Stimulated activated CD4-positive, alpha-beta T cell treated with anti-CD3 and anti-CD28 coated beads, Interleukin-1b, Interleukin-23, amount 100 ng/mL, for 1 hour (primary cell): ENCODE measurements at places on chromosomes 1 and 21.

DNA sequence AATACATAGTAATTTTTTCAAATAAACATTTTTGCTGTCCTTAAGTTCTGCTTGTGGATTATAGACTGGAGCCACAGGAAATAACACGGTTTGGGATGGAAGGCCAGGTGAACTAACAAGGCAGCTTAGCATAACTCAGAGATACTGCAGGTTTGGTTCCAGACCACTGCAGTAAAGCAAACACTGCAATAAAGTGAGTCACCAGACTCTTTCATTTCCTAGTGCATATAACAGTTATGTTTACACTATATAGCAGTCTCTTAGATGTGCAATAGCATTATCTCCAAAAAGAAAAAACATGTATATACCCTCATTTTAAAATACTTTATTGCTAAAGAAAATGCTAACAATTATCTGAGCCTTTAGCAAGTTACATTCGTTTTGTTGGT lies 22.0 kb downstream of the LRRC42 start:
- no peak for DNase-seq

DNA sequence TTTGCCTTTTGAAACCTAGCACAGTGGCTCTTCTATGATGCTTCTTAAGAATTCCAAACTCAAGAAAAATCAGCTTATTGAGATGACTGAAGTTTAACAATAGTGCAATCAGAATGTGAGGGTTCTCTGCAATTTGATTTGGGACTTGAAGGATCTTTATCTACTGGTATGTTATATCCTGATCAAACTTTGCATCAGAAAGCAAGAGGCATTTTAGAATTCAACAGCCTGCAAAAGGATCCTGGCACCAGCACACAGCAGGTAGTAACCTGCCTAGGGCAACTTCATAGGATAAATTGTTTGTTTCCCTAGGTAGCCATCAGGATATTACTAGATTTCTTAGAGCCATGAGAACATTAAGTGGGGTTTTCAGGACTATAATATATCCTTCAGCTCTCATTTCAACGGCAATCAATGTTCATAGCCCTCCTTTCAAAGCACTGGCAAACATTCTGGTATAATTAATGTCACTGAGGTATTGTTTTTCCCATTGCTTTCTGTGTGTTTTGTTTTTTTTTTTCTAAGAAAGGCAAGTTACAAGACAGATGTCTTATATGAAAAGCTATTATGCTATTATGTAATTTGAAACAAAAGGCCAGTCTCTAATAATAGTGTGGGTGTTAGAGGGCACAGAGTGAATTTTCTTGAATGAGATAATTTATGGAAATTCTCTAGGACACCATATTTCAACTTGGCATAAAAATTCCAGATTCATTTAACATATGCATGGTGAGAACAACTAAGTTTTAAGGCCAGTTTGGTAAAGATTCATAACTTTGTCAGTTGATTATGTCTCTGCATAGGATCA lies 34.5 kb downstream of the NTNG1 start:
- DNase-seq: no peak

DNA sequence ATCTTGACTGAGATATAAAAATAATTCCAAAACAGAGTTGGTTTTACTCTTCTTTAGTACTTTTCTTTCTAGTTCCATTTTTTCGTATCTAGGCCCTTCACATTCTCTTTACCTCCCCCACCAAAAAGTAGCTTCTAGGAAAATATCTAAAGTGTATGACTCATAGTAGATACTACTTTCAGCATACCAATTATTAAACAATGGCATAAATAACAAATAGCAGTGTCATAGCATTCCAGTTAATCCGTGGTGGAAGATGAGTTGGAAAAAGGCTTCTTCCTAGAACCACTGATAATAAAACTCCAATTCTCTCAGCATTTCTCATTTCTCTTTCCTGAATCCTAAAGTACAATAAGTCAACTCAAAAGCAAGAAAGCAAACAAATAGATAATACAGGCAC lies 859.0 kb upstream of the B3GALT2 start:
- no peak for DNase-seq

GRCh38 chr21:28483301-28484035 lies 509.2 kb downstream of the LTN1 start:
- DNase-seq: no peak

GRCh38 chr1:201422436-201423030 lies 1.0 kb upstream of the TNNI1 start:
- no peak for DNase-seq

DNA sequence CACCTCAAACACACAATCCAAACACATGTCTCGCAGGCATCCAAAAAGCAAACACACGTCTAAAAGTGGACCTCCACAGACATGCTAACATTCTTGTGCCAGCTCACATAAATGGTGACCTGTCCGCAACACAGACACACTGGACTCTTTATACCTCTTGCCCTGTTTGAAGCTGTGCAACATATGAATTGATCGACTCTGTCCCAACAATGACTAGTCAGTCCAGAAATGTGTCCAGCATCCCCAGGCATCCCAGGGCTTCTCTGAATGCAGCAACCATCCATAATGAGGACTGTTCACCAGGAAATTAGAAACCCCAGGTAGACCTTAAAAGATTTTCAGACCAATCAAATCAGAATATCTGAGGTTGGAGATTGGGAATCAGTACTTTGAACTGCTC lies 3.2 kb downstream of the DDR2 start:
- no peak for DNase-seq

- DNase-seq: no peak
These were observed 58.7 kb upstream of the PTGS2 start for GRCh38 chr1:186738926-186739325.

DNA sequence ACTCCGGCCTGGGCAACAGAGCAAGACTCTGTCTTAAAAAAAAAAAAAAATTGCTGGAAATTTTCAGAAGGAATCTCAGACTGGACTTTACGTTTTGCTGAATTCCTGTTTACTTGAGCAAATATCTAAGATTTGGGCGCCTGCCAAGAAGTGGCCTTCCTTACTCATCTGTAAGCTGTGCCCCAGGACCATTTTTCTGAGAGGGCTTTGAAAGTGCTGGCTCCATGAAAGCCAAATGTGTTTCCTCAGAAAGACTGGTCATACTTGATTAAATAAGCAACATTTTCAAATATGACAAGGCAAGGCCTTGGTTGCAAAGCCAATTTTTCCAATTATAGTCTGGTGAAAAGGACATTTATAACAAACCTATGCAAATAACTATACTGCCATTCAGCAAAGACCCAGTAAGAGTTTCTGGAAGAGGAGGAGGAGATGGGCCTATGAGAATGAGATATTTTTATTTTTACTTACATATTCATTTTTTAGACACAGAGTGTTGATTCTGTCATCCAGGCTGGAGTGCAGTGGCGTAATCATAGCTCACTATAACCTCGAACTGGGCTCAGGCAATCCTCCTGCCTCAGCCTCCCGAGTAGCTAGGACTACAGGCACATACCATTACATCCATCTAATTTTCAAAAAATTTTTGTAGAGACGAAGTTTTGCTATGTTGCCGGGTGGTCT lies 56.3 kb upstream of the HTR1D start:
- DNase-seq: no peak

GRCh38 chr1:22112554-22112953 lies 30.3 kb downstream of the WNT4 start:
- DNase-seq: no peak

DNA sequence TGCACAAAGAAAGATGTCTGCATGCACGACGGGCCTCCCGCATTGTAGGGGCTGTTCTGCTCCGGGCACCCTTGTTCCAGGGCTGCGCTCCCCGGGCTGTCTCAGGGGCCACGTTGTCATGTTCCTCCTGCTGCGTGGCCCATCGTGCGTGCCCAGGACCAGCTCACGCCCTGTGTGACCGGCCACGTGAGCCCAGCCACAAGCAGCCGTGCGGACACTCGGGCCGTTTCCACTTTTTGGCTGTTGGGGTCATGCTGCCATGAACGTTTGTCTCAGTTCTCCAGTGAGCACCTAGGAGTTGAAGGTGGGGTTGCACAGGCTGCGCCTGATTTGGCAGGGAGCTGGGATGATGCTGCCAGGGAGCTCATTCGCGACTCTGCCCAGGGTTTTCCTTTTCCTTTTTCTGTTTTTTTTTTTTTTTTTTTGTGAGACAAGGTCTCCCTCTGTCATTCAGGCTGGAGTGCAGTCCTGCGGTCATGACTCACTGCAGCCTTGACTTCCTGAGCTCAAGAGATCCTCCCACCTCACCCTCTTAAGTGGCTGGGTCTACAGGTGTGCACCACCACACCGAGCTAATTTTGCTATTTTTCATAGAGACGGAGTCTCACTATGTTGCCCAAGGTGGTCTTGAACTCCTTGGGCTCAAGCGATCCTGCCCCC lies 17.4 kb downstream of the PDXK start:
- no peak for DNase-seq

- DNase-seq: no peak
These were observed 87.1 kb downstream of the ABCA4 start for GRCh38 chr1:94033849-94034248.

DNA sequence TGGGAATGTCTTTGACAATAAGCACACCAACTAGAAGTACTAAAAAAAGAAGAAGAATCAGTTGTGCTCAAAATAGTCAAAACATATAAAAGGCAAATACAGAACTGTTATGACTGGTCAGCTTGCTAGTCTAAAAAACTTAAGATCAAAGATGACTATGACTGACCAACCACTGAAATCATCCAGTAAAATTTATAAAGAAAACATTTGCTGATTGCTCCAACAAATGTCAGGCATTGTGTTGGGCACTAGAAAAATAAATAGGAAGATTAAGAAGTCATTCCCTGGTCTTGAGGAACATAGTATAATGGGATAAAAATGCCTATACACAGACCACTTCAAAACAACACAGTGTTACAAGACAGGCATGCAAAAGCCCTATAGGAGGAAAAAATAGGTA lies 9.3 kb upstream of the ANGPTL3 start:
- no peak for DNase-seq

DNA sequence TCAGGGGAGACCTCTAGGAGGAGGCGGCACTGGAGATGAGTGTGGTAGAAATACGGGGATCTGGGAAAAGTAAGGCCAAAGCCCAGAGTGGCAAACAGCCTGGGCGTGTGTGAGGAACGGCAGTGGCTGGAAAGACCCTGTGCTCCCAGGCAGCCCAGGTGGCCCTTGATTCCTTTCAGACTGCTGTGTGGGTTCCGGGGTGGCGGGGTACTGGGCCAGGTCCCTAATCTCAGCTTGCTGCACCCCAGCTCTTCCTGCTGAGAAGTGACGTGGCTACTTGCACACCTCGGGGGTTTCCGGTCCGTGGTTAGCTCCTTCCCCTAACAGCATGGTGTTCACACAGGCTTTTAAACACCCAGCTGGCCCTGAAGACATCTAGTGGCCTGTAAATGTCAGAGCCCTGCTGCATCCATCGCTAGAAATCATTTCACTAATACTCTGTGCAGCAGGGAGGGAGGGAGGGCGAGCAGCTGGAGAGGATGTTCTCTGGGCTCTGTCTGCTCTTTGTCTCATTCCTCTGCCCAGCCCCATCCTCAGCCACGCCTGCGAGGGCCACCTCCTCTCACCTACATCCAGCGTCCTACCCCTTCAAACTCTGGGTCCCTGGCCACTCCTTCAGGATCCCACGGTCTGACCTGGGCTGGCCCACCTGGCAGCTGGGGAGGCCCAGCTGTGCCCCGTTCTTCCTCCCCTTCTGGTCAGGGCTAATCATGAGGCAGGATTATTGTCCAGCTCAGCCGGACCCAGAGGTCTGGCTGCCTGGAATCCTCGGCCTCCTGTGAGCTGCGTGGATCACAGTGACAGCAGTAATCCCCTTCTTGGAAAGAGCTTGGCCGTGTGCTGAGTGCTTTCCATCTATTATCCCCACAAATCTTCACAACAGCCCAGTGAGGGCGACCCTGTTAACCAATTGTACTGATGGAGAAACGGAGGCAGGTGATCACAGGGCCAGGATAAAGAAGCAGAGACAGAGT lies 7.2 kb downstream of the ZDHHC18 start:
- DNase-seq: peak; percentile 77

GRCh38 chr1:14567056-14567455 lies 31.4 kb upstream of the KAZN start:
- DNase-seq: no peak
